ENCODE measurements at places on chromosomes 11 and 22. TPM values are rescaled to one million over a fixed set of nuclear protein-coding genes. Genes with fewer than 3 reads are reported as not detected.

DNA sequence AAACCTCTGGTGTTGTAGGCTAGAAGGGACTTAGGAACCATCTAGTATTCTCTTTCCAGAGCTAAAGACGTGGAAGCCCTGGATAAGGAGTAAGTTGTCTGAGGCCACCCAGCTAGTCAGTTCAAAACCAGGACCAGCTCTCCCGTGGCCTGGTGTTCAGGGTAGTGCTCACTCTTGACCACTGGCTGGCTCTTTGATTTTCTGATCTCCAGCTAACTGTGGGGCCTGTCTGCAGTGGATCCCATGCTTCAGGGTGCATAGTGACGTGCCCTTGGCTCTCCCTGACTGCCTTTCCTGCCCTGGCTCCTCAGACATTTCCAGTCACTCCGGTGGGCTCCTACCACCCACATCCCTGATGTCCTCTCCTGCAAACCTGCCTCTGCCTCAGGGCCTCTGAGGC, 1.3 kb downstream of the CLMP start:
- no peaks in the 10 kb centered on the region for H3K36me3 ChIP-seq
- peaks cover 34% of the 10 kb centered on the region for H3K27me3 ChIP-seq
- peak overlapping the region; percentile 96 for H3K27ac ChIP-seq
- DNase-seq, result no peak

Gene THRSP
- total RNA-seq, result not detected

- no peaks in the 10 kb centered on the region for H3K36me3 ChIP-seq
- H3K27ac ChIP-seq, result no peak overlapping the region
- H3K4me1 ChIP-seq, result no peaks in the 10 kb centered on the region
Observed at GRCh38 chr11:127393460-127393997, 393.0 kb upstream of the KIRREL3 start.

Gene OSM
- total RNA-seq, result 0.48 TPM

- no peak for DNase-seq
- no peaks in the 10 kb centered on the region for H3K27me3 ChIP-seq
- H3K27ac ChIP-seq, result no peak overlapping the region
Observed at GRCh38 chr11:9720290-9720630, 56.4 kb downstream of the SWAP70 start.

DNA sequence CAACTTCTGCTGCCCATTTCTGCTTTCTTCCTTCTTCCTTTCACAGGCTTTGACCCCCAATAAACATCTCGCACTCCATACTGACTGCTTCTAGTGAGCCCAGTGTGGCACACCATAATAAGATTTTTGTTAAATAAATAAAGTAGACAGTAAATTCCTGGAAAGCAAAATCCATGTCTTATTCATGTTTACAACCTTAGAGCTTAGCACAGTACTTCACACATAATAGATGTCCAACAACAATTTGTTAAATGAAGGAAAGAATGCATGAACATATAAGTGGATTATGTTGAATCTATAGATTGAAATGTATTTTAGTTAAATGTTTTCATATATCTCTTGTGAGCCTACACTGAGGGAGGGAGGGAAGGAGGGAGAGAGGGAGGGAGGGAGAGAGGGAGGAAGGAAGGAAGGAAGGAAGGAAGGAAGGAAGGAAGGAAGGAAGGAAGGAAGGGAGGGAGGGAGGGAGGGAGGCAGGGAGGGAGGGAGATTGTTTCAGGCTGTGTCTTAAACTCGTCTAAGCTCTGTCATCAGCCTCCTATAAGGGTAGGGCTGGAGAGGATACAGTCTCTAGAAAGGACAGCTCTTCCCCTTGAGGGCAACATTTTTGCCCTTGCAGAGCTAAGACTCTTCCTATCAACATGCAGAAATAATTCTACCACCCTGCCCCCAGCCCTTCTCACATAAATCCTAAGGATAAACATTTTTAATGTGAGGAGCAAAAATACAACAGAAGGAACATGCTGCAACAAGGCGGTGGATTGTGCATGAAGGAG, 168.1 kb downstream of the BARX2 start:
- no peaks in the 10 kb centered on the region for H3K36me3 ChIP-seq
- H3K27ac ChIP-seq, result no peak overlapping the region
- H3K27me3 ChIP-seq, result no peaks in the 10 kb centered on the region
- no peak overlapping the region for H3K4me3 ChIP-seq
- no peak for DNase-seq
- no peaks in the 10 kb centered on the region for H3K4me1 ChIP-seq

DNA sequence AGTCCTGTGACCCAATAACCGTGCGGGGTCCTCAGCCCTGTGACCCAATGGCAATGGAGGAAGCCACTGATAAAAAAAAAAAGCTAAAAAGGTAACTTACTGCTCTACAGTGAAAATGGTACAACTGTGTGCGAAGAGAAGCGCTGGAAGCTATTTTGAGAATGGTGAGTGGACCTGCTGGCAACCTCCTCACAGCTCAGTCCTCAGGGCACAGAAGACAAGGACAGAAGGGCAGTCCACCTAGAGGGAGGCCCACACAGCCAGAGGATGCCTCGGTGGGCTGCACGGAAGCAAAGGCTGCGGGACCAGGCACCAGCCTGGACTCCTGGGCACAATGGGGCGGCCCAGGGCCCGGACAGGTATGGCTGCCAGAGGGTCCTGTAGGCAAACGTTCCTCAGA, 35.6 kb downstream of the BRD1 start:
- DNase-seq, result no peak
- H3K27ac ChIP-seq, result no peak overlapping the region
- no peaks in the 10 kb centered on the region for H3K27me3 ChIP-seq
- H3K4me1 ChIP-seq, result peaks cover 5% of the 10 kb centered on the region
- H3K4me3 ChIP-seq, result no peak overlapping the region

DNA sequence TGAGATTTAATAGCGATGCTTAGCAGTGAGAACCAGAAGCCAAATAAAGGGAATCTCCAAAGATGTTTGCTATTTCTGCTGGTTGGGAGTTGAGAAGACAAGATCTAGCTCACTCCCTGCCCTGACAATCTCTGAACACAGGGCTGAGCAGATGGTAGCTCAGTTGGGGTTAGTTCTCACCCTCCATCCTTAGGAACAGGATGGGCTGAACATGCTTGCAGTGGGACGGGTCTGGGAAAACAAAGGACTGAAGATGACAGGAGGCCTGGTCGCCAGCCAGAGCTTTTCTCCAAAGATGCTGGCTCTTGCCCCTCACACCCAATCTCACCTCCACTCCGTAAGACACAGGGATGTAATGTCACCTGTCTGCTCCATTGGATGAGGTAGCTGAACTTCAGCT, 72.7 kb downstream of the SC5D start:
- no peak for DNase-seq
- peaks cover 4% of the 10 kb centered on the region for H3K27me3 ChIP-seq

DNA sequence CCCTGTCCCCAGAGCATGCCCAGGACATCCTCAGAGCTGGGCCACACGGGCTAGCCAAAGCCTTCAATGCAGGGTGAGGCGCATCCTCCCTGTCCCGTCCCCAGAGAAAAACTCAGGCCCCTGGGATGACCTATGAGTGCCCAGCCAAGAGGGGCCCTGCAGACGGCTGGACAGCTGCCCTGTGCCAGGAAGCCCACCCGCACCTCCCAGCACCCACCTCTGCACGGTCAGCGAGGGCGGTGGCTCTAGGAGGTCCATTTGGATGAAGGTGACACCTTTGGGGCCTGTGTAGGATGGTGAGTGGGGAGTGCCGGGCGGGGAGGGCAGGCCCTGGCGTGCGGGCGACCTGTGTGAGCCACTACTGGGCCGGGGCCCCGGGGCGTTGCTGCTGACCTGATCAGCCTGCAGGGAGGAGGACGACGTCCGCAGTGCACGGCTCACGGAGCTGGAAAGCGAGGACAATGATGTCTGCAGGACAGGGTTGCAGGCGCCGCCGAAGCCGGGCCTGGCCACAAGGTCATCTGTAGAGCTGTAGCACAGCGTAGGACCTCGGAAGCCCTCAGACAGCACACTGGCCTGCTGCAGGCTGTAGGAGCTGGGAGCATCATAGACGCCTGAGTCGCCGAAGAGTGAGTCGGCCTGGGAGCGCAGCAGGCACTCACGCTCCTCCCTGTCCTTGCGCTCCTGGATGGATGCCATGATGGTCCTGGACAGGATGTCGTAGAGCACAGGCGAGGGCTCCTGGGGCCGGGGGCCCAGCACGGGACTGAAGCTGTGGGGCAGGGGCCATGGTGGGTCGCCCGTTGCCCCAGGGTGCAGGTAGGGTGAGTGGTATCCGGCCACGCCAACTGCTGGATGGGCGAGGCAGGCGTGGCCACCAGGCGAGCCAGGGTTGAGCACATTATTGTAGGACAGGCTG, 180.5 kb downstream of the IGLL1 start:
- DNase-seq, result no peak
- H3K27me3 ChIP-seq, result no peaks in the 10 kb centered on the region
- no peak overlapping the region for H3K27ac ChIP-seq
- no peaks in the 10 kb centered on the region for H3K36me3 ChIP-seq
- H3K4me3 ChIP-seq, result no peak overlapping the region

Gene CRYAB
- total RNA-seq, result 20.5 TPM

- DNase-seq, result no peak
- no peak overlapping the region for H3K27ac ChIP-seq
- H3K36me3 ChIP-seq, result no peaks in the 10 kb centered on the region
- no peaks in the 10 kb centered on the region for H3K4me1 ChIP-seq
- no peak overlapping the region for H3K4me3 ChIP-seq
Observed at GRCh38 chr11:125999234-125999880, 53.5 kb downstream of the VSIG10L2 start.

GRCh38 chr11:70071996-70072395, 6.1 kb upstream of the ANO1 start:
- H3K27ac ChIP-seq, result no peak overlapping the region
- DNase-seq, result no peak
- peaks cover 45% of the 10 kb centered on the region for H3K27me3 ChIP-seq
- no peak overlapping the region for H3K4me3 ChIP-seq
- no peaks in the 10 kb centered on the region for H3K36me3 ChIP-seq

Gene CNIH2
- 1.7 TPM for total RNA-seq

DNA sequence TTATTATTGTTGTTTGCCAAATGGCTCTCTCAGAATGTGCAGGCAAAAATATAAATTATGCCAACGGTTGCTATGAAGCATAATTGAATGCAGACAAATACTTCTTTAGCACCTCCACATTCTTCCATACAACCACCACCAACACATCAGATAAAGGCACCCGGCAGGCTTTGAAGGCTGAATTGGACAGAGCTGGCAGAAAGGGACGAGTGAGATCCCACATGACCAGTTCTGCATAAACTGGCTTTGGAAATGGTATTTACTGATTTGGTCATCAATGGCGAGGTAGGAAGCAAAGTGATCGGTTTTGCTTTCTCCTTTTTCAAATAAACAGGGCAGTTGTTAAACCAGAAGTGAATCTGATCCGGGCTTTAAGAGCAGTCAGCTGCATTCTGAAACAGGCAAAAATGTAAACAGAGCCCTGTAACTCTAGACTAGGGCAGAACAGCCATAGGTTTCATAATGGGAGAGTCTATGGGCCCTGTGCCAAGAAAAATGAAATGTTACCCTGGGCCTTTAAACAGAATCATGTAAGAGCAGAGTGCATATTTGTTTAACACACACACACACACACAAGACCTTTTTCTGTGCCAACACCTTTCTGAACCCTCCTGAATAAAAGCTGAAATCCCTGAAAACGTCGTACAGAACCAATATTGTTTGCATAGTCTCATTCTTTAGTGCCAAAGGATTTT, 97.7 kb downstream of the MPPED2 start:
- no peak overlapping the region for H3K4me3 ChIP-seq
- H3K27ac ChIP-seq, result peak overlapping the region; percentile 33
- DNase-seq, result peak; percentile 80
- no peaks in the 10 kb centered on the region for H3K36me3 ChIP-seq
- H3K27me3 ChIP-seq, result no peaks in the 10 kb centered on the region

GRCh38 chr11:134740590-134741261, 328.7 kb upstream of the B3GAT1 start:
- peaks cover 35% of the 10 kb centered on the region for H3K4me1 ChIP-seq
- peak overlapping the region; percentile 5 for H3K27ac ChIP-seq
- no peaks in the 10 kb centered on the region for H3K27me3 ChIP-seq
- H3K4me3 ChIP-seq, result no peak overlapping the region
- H3K36me3 ChIP-seq, result no peaks in the 10 kb centered on the region

- DNase-seq, result no peak
- H3K27ac ChIP-seq, result no peak overlapping the region
- no peaks in the 10 kb centered on the region for H3K36me3 ChIP-seq
- no peaks in the 10 kb centered on the region for H3K4me1 ChIP-seq
Observed at GRCh38 chr11:95659088-95659487, 130.5 kb downstream of the FAM76B start.

GRCh38 chr11:35962369-35963138, 18.7 kb downstream of the LDLRAD3 start:
- no peak overlapping the region for H3K27ac ChIP-seq
- DNase-seq, result no peak
- H3K36me3 ChIP-seq, result no peaks in the 10 kb centered on the region
- H3K4me1 ChIP-seq, result no peaks in the 10 kb centered on the region
- H3K4me3 ChIP-seq, result no peak overlapping the region
- no peaks in the 10 kb centered on the region for H3K27me3 ChIP-seq

Gene MUC2
- total RNA-seq, result 18.2 TPM

GRCh38 chr11:127806501-127806900, 780.9 kb downstream of the ETS1 start:
- peak overlapping the region; percentile 71 for H3K27ac ChIP-seq
- DNase-seq, result peak; percentile 25
- no peak overlapping the region for H3K4me3 ChIP-seq
- no peaks in the 10 kb centered on the region for H3K27me3 ChIP-seq
- no peaks in the 10 kb centered on the region for H3K36me3 ChIP-seq

DNA sequence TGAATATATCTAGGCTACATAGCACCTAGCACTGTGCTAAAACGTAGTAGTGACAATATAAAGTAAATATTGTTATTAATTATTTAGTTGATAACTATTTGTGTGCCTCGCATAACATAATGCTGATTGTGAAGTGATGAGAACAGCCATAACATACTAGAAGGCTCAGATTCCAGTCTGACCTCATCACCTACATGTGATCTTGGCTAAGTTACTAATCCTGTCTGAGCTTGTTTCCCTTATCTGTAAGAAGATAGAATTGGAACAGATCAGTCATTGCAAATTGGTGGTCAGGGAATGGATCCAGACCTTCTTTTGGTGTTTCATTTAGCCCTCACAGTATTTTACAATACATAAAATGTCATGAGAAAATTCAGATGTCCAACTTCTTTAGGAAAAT, 103.4 kb upstream of the SEZ6L start:
- H3K4me1 ChIP-seq, result no peaks in the 10 kb centered on the region
- no peak overlapping the region for H3K4me3 ChIP-seq
- no peak overlapping the region for H3K27ac ChIP-seq
- DNase-seq, result no peak
- H3K27me3 ChIP-seq, result peaks cover 25% of the 10 kb centered on the region

DNA sequence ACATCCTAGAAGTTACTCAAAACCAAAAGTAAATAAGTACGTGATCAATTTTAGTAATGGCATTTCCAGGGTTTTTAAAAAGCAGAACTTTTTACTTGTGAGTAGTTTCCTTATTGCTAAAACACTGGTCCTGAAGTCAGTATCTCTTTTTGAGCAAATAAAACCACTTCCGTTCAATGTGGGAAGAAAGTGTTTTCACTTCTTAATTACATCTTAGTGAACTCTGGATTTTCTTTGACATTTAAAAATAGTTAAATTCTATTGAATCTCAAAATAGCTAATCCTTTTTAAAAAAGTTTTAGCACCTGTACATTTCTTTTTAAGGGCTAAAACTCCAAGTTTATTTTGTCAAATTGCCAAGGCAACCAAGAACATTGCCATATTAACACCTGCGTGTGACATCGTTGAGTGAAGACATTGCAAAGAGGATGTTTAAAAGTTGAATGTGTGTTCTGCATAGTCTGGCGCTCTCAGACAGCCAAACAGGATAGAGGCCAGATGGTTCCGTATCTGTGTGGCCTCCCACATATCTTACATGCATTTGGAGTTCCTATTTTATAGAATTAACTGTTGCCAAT, 17.2 kb upstream of the OR5B21 start:
- H3K36me3 ChIP-seq, result no peaks in the 10 kb centered on the region
- DNase-seq, result no peak
- H3K27ac ChIP-seq, result no peak overlapping the region

All from hepatocyte (in vitro differentiated cells).